ENCODE measurements at places on chromosomes 5 and 9.

- DNase-seq, result no peak
These were observed 284.5 kb downstream of the RFX3 start for GRCh38 chr9:3241290-3241689.

- no peak for DNase-seq
These were observed 118.7 kb downstream of the AUH start for GRCh38 chr9:91243029-91243428.

DNA sequence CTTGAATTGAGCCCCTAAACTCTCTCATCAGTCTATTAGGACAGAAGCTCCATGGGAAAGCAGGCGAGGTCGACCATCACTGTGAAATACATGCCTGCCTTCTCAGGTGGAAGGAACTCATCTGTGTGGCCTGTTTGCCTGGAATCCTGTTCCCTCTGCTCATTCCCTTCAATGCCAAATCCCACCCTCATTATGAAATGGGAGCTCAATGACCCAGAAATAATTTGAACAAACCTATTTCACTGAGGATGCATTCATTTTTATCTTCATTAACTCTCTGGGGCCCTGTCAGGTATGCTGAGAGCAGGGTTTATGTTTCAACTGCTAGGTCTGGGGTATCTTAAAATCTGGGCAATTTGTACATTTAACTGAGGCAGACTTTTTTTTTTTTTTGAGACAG lies 142.2 kb downstream of the MED27 start:
- no peak for DNase-seq

DNA sequence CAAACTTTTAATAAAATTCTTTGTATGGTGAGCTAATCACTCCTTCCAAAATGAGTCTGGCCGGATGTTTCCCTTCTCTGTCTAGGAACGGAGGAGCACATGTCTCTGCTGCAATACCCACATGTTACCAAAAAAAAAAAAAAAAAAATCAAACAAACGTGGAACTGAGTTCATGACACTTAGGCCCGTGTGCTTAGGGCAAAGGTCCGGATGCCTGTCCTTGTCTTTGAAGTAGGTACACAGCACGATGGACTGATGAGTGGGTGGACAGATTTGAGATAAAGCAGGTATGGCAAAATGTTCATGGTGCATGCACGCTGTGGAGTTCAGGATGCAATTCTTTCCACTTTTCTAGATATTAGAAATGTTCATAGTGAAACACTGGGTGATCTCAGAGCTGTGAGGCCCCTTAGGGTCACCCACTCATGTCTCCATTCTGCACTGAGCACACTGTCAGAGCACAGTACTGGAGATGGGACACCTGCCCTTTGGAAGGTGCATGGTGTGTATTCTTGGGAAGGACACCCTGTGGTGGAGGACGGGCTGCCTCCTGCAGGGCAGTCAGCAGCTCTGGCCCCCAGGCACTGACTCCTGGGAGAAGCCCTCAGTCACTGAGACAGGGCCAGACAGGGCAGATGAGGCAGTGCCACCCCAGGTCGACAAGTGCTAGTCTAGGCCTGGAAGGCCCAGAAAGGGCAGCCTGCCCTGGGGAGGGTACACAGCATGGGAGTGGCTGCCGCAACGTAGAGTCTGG lies 43.6 kb downstream of the GADD45G start:
- DNase-seq, result no peak

- peak; percentile 9 for DNase-seq
These were observed 43.7 kb upstream of the TTC1 start for GRCh38 chr5:159965031-159965837.

GRCh38 chr9:95581900-95582299 lies 65.1 kb upstream of the PTCH1 start:
- no peak for DNase-seq

DNA sequence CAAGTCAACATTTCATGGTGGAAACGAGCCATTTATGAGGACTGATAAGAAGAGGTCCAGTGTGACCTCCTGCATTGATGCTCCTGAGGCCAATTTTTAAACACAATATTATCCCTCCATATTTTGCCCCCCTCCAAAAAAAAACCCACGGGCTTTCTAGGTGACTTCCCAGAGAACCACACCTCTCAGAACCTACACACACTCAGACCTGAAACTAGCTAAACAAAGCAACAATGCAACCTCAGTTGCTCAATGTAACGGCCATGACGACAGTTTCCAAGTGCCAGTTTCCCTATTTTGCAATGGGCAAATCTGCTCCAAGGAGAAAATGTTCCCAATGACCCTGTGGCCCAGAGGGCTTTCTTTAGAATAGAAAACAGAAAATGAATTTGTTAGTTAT lies 3.5 kb downstream of the NRG2 start:
- no peak for DNase-seq

DNA sequence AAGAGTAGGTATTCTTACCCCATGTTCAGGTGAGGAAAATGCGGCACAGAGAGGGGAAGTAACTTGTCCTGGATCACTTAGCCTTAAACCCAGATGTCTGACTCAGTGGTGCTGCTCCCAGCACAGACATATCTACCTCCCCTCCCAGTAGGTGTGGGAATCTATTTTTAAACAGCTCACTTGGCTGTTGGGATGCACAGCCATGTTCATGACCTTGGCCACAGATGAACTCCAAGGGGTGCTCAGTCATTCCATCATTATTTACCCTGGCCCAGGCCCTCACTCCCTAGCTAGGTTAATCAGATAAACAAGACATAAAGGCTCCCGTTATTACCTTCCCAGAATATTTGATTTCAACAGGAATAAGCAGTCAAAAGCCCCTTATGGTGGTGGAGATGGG lies 88.4 kb upstream of the IQGAP2 start:
- DNase-seq, result no peak

GRCh38 chr9:1495282-1496030 lies 445.3 kb downstream of the DMRT2 start:
- DNase-seq, result no peak

DNA sequence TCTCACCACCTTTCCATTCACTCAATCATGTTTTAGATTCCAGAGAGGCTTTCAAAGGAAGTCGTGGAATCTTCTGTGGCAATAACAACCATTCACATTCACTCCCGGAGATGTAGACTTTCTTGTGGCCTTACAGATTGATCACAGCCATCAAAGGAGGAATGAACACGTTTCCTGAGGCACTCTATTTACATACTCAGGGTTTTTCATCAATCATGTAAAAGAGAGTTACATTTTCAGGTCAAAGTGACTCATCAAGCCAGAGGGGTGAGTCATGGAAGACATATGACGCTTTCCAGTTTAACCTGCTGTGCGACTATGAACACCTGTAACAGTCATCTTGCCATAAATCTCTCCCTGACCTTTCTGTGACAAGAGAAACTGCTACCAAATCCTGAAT lies 39.3 kb upstream of the RAD23B start:
- DNase-seq, result peak; percentile 3

DNA sequence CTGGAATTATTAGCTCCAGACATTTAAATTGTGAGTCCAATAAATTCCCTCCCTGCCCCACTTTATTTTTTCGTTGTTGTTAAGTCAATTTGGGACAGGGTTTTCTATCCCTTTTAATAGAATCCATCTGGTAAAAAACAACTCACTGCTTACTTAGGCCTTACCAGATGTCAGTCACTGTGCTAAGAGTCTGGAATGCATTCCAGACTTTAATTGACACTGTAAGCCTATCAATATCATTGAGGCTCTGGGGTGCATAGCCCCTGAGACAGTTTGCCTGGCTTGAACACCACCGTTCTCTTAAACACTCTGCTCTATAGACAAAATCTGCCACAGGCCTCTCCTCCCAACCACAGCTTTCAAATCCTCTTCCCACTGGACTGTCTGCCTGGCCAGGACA lies 175.9 kb downstream of the NSG2 start:
- DNase-seq, result no peak

DNA sequence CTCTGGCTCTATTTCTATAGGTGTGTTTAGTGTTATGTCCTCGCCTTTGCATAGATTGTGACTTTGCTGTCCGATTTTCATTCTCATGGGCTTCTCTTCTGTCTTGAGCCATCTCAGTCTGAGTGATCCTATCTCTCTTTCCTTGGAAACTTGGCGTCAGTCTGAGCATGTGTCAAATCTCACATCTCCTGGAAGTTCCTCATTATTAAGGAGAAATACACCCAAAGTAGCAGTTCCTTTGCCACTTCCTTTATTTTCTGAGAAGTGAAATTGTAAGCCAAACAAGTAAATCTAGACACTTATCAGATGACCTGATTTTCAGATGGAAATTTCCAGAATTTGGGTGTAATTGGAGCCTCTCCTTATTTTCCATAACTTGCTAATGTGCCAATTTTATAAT lies 126.9 kb upstream of the ANKH start:
- no peak for DNase-seq

DNA sequence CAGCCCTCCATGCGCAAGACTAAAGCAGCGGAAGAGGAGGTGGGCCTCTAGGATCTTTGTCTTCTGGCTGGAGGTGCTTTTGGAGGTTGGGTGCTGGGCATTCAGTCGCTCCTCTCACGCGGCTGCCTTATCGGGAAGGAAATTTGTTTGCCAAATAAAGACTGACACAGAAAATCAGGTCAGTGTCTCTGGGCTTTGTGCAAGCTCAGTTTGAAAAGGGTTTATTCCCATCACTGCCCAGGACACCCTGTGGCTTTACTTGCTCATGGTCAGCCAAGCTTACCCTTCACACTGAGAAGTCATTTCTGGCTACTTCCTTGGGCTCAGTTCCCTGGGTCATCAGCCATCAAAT lies 10.5 kb downstream of the SLC2A8 start:
- DNase-seq, result no peak

- DNase-seq, result no peak
These were observed 54.6 kb upstream of the ABCA1 start for GRCh38 chr9:104982543-104982942.

DNA sequence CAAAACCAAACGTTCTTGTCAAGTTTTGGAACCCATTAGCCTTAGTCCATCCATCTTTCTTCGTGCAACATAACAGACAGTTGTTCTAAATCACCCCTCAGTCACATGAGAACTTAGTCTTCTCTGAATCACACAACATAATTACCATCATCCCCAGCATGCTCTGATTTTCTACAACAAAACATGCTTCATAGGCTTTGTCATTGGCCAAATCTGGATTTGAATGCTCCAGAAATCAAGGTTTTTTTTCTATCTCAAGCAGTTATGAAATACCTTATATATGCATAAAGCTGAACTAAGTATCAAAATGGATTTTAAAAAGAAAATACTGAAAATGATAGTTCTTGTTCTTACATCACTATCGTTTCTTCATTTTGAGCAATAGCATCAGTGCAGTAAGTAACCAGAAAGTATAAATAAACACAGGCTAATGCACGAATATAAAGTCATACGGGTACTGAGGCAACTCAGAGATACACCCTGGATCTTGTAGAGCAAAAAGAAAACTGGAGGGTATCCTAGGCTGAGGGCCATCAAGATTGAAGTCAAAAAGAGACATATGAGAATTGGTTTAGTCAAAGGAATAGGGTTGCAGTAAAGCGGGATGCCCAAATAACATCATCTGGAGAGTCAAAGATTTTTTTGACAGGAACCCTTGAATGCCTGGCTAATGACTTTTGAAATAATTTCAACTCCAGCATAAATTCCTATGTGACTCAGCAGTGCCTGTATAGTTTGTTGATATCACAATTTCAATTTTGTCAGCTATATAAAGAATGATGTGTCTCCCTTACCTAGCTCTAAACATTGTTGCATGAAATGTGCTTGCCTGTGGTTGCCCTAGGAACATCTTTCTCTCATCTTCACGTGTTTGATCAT lies 164.7 kb downstream of the ADAMTSL1 start:
- no peak for DNase-seq

Measured in stimulated activated CD4-positive, alpha-beta T cell treated with anti-CD3 and anti-CD28 coated beads, TNF-alpha, amount 100 ng/mL, for 1 hour (primary cell).